Naive thymus-derived CD4-positive, alpha-beta T cell (primary cell): ENCODE measurements at places on chromosomes 11 and 22.

DNA sequence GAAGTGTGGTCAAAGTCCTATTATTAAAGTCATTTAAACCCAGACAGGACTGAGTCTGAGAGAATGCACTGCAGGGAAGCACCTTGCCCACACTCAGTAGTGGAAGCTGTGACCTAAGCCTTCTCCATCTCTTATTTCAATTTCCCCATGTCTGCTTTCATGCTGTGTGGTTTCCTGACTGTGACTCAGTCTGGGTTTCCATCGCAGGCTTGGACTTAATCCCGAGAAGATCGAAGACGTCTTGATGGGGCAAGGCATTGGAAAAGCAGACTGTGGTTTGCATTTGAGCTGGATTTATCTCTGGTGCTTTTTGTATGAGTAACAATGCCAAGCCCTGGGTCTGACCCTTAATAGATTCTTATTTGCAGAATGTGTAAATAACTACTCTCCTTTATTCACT lies 238.9 kb downstream of the NTM start:
- no peak for DNase-seq
- H3K27ac ChIP-seq: no peak overlapping the region
- H3K4me1 ChIP-seq: no peaks in the 10 kb centered on the region
- no peaks in the 10 kb centered on the region for H3K36me3 ChIP-seq
- H3K27me3 ChIP-seq: no peaks in the 10 kb centered on the region

GRCh38 chr22:29641042-29641699 lies 37.7 kb downstream of the NF2 start:
- H3K27ac ChIP-seq: no peak overlapping the region
- no peak for DNase-seq
- H3K27me3 ChIP-seq: no peaks in the 10 kb centered on the region

DNA sequence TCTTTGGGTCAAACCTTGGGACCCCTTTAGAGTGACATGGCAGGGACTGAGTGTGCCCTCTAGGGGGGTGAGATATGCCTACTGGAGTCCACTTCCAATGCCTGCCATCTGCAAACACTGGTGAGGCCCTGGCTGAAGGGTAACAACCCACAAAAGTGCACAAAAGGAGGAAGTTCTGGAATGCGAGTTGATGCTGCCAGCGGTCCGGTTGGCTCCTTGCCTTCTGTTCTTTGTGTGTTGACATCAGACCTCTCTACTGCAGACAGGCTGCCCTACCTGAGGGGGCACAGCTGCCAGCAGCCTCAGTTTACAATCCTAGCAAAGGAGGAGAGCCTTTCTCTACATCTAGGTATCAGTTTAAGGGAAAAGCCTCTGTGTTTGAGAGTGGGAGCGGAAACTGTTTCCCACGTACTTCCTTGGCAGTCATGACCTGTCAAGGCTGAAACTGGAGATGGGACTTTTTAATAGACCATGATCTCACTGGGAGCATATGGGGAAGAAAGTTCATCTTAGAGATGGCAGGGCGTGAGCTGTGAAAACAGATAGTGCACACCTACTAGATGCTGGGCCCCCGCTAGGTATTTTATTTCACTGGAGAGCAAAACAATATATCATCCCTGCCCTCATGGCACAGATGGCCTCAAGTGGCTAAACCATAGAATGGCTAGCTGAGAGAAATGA lies 27.2 kb downstream of the BMAL1 start:
- peaks cover 5% of the 10 kb centered on the region for H3K36me3 ChIP-seq
- no peaks in the 10 kb centered on the region for H3K27me3 ChIP-seq
- no peak for DNase-seq
- peaks cover 35% of the 10 kb centered on the region for H3K4me1 ChIP-seq
- no peak overlapping the region for H3K4me3 ChIP-seq
- H3K27ac ChIP-seq: no peak overlapping the region

DNA sequence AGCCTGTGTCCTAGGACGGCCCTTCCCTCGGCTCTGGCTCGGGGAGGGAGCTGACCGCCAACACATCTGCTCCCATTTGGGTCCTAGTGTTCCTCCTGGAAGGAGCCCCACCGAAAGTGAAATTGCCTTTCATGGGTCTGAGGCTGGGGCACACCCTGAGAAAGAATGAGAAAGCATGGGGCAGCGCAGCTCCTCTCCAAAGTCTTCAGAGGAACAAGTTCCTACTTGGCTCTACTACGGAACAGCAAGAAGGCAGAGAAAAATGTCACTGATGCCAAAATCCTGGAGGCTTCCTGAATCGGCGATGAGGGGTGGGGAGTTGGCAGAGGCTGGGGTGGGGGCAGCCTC lies 41.5 kb upstream of the MYEOV start:
- H3K27me3 ChIP-seq: no peaks in the 10 kb centered on the region
- no peak overlapping the region for H3K27ac ChIP-seq
- DNase-seq: no peak
- no peaks in the 10 kb centered on the region for H3K4me1 ChIP-seq
- no peaks in the 10 kb centered on the region for H3K36me3 ChIP-seq
- no peak overlapping the region for H3K4me3 ChIP-seq

DNA sequence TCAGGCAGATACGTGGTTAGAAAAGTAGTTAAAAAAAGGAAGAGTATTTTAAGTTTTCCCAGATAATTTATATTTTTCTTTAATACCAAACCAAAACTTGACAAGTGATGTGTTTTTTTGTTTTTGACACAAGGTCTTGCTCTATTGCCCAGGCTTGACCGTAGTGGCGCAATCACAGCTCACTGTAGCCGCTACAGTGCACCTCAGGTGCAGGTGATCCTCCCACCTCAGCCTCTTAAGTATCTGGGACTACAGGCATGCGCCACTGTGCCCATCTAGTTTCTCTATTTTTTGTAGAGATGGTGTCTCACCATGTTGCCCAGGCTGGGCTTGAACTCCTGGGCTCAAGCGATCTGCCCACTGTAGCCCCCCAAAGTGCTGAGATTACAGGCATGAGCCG lies 92.5 kb downstream of the MTMR3 start:
- DNase-seq: no peak
- no peak overlapping the region for H3K27ac ChIP-seq
- H3K36me3 ChIP-seq: no peaks in the 10 kb centered on the region
- no peak overlapping the region for H3K4me3 ChIP-seq

GRCh38 chr11:29962243-29962642 lies 54.6 kb downstream of the KCNA4 start:
- no peaks in the 10 kb centered on the region for H3K4me1 ChIP-seq

DNA sequence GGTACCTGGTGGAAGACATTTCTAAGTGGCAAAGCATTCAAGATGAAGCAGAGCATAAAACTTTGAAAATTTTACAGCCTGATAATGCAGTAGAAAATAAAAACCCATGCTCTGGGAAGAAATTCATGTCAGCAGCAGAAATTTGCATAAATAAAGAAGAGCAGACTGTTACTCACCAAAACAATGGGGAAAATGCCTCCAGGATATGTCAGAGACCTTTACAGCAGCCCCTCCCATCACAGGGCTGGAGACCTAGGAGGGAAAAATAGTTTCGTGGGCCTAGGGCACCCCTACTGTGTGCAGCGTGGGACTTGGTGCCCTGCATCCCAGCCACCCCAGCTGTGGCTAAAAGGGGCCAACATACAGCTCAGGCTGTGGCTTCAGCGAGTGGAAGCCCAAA lies 5.4 kb upstream of the DKK3 start:
- no peaks in the 10 kb centered on the region for H3K4me1 ChIP-seq
- no peak overlapping the region for H3K4me3 ChIP-seq
- H3K27ac ChIP-seq: no peak overlapping the region
- no peak for DNase-seq
